ENCODE measurements at places on chromosomes 12 and 14.

GRCh38 chr12:82730953-82731459 lies 44.3 kb downstream of the TMTC2 start:
- DNase-seq = no peak

GRCh38 chr12:121093487-121093891 lies 39.2 kb upstream of the P2RX7 start:
- no peak for DNase-seq

GRCh38 chr12:87384226-87384625 lies 645.0 kb downstream of the C12orf50 start:
- no peak for DNase-seq

DNA sequence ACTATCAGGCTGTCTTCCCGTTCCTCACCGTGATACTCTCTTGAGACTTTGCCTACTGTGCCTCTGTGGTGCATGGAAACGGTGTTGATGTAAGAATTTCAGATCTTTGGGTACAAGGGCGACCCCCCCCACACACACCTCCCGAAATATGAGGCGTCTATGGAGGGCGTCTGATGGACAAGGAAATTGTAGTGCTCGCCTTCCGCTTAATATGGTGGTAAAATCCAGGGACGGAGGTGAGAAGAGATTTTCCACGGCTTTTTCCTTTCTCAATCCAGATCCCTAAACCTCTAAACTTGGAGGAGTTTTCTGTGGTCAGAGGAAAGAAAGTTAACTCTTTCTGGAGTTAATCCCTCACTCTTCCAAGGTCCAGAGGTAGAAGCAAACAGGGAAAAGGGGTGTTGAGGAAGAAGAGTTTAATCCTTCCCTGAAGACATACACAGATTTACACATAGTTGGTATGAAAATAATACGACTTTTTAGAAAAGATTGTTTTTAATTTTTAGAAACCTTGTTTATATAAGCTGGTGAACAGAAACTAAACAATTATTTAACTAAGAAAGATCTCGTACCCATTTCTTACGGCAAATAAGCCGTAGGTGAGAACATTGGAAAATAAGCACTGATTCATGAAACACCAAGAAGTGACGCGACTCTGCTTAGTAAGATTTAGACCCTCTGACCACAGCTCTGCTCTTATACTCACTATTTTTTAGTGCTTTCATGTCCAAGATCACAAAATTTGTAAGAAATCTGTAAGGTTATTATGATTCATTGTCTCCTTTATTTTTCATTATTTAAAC lies 23.1 kb upstream of the RNASE12 start:
- DNase-seq = no peak

DNA sequence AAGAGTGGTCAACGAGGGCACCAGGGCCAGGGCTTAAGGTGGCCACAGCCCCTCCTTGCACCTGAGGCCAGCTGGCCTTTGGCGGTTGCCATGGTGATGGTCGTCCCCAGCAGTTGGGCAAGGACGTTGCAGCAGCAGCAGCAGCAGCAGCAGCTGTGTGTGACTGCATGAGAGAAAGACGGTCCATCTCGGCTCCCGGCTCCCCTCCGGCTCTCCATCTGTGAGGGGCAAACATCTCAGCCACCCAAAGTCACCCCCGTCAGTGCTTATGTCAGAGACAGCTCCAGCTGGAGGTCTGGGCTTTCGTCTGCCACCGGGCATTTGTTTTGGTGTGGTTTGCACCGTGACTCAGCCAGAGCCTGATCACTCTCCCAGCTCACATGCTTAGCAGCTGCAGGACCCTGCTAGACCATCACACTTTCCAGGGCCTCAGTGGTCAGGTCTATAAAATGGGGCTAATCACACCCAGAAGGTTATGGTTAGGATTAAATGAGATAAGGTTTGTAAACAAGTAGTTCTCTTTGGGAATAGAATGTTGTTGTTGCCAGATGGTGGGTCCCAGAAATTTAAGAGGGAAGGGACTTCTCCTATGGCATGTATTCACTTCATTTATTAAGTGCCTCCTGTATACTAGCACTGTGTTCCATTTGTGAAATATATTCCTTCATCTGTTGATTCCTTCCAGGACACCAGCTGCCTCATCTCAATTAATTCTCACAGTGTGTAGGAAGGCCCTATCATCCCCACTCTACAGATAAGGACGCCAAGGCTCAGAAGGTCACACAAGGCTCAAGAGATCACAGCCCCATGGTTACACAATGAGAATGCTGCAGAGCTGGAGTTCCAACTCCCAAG lies 212.6 kb upstream of the LHX5 start:
- DNase-seq = no peak

- no peak for DNase-seq
Observed at GRCh38 chr12:102215992-102216691, 18.5 kb upstream of the PMCH start.

DNA sequence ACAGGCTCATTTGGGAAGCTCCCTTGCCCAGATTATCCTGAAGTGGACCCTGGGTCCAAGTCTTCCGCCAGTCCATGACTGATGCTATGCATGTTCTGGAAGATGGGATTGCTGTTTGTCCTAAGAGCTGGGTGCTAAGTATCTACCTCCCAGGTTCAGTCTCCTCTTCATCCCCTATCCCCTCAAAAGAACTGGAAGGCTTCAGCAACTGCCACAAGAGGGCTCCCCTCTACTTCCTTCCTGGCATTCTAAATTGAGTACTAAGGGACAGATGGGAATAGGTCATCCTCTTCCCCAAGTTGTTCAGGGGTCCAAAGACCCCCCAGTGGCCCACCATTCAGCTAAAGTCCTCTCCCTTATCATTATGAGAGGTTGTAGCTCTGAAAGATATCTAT lies 9.0 kb upstream of the FKBP11 start:
- DNase-seq = no peak

GRCh38 chr12:111440152-111440551 lies 34.4 kb downstream of the SH2B3 start:
- DNase-seq = no peak

- DNase-seq = no peak
Observed at GRCh38 chr12:28568118-28568517, 377.9 kb downstream of the CCDC91 start.

DNA sequence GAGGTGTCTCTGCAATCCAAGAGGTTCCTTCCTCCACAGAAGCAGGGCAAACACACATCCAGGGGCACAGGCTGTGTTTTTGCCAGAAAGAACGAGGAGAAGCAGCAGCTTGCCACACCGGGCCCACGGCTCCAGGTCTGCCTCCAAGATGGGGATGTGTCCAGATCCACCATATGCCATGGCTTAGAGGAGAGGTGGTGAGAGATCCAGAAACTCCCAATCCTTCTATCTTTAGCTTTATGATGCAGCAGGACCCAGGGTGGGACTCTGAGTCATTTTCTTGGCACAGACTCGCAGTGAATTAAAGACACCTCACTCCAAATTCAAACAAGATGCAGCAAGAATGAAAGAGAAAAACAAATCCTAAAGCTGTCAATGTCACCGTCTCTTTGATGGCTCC lies 481.4 kb upstream of the TMEM132C start:
- no peak for DNase-seq

DNA sequence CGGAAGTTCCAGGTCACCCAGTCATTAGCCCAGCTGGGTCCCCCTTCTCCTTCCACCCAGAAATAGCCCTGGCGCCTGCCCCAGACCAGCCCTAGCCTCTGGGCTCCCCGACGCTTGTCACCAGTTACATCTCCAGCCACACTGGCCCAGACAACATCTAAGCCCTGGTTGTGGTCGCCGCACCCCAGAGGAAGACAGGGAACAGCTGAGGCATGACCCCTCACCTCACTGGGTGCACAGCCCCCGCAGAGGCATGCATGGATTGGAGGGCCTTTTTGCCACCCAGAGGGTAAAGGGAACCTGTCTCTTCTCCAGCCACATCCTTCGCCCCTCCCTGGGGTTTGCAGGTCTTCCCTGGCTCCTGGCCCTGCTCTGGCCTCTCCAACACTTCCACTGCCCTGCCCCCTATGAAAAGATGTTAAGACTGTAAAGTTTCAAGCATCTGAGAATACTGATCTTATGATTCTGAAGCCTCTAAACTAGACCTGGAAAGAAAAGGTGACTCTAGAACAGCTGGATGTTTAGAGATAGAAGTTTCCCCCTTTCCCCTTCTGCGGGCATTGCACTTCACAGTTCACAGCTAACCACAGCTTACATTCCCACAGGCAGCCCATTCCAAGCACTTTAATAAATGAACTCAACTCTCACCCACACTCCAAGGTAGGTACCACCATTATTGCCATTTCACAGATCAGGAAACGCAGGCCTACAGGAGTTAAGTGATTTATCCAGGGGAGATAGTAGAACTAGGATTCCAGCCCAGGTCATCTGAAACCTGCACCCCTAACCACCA lies 14.7 kb downstream of the TMEM119 start:
- no peak for DNase-seq

DNA sequence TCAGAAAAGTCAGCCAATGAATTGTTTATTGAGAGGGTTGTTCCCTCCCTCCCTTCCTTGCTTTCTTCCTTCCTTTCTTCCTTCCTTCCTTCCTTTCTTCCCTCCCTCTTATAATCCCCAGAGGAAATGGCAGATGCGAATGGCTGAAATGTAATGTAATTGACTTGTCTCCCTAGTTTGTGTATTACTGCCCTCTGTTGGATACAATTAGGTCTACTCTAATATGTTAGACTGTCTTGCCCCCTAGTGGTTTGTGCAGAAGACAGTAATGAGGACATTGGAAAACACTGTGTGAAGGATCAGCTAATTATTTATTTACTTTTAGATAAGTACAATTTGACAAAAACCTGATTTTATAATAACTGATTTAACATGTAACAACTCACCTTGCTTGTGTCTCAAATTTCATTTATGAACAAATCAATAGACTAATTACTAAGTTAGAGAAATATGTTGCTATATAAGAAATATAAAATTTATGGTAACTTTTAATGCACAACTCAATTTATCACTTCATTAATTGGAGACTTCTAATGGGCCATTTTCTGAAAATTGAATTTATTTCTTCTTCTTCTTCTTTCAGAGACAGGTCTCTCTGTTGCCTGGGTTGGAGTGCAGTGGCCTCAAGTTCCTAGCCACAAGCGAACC lies 229.8 kb upstream of the LRIG3 start:
- DNase-seq = peak; percentile 69

DNA sequence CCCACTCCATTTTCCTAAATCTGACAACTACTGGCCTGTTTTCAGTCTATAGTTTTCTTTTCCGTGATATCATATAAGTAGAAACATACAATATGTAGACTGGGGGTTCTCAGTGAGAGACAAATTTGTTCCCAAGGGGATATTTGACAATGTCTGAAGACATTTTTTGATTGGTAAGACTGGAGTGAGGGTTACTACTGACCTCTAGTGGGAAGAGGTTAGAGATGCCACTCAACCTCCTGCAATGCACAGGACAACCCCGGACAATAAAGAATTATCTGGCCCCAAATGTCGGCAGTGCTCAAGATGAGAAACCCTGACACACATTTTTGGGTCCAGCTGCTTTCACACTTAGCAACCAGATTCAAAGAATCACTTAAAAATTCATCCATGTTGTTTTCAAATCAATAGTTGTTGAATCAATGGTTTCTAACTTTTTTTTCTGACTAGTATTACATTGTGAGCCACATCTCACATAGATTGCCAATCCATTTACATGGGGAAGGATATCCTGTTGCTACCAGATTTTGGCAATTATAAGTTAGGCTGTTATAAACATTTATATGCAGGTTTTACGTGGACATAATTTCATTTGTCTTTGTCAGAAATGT lies 307.1 kb downstream of the RPL10L start:
- no peak for DNase-seq

DNA sequence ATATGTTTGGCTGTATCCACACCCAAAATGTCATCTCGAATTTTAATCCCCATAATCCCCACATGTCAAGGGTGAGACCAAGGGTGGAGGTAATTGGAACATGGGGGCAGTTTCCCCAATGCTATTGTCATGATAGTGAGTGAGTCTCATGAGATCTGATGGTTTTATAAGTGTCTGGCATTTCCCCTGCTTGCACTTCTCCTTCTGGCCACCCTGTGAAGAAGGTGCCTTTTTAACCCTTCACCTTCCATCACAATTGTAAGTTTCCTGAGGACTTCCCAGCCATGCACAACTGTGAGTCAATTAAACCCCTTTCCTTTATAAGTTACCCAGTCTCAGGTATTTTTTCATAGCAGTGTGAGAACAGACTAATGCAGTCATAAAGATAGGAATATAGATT lies 216.7 kb upstream of the SSTR1 start:
- no peak for DNase-seq

DNA sequence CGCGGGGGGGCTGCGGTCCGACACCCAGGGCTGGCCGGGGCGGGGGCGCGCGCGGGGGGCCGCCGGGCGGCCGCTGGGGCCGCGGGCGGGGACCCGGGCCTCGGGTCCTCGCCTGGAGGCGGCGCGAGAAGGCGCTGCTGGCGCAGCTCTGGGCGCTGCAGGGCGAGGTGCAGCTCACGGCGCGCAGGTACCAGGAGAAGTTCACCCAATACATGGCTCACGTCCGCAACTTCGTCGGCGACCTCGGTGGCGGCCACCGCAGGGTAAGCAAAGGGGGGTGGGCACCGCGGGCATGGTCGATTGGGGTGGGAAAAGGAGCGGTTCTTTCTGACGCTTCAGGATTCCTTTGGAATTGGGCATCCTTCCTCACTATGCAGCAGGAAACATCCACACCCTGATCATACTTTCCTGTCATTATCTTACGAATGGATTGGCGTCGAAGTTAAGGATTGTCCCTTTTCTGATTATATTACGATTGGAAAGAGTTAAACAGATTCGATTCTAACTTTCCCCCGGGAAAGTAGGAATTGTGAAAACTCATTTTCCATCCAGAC lies 798 bp downstream of the PDZRN4 start:
- DNase-seq = no peak

GRCh38 chr12:132484183-132484890 lies 5.6 kb upstream of the FBRSL1 start:
- no peak for DNase-seq

- DNase-seq = no peak
Observed at GRCh38 chr12:87679251-87679650, 349.9 kb downstream of the C12orf50 start.

All from right renal pelvis (tissue), 4 donors.